ENCODE measurements at places on chromosomes 5 and 9. TPM values are rescaled to one million over a fixed set of nuclear protein-coding genes. Genes with fewer than 3 reads are reported as not detected.

The RANBP17 gene
- 5.5 TPM for total RNA-seq

The UBE2QL1 gene
- not detected for total RNA-seq

DNA sequence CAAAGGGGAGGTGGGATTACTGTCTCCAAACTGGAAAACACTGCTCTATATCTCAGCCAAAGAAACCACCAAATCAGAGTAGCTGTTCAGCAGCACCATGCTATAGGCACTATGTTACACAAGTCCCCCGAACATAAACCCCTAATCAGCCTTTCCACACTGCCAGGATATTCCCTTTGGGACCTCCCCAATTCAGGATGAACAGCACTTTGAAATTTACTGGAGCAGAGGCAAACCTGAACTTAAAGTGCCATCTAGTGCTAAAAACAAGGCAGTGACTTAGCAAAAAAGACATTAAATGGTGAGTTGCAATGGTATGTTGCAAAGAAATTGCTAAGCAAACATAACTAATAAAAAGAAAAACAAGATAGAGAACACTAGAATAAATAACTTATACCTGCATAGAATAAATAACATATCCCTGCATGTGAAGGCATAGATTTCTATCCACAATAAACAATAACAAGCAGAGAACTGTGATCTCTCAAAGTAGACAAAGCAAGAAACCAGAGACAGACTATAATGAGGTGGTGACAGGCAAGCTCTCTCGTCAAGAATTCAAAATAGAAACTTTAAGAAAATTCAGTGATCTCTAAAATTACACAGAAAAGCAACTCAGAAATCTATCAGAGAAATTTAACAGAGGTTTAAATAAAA lies 584.4 kb upstream of the ACO1 start:
- DNase-seq: no peak

- peak; percentile 33 for DNase-seq
Measured at GRCh38 chr9:121676926-121677325, 25.5 kb downstream of the DAB2IP start.

- DNase-seq: no peak
Measured at GRCh38 chr5:146791471-146791870, 87.1 kb downstream of the PPP2R2B start.

The ORM2 gene
- total RNA-seq: not detected

GRCh38 chr5:151123897-151124751 lies 33.5 kb downstream of the ANXA6 start:
- no peak for DNase-seq

DNA sequence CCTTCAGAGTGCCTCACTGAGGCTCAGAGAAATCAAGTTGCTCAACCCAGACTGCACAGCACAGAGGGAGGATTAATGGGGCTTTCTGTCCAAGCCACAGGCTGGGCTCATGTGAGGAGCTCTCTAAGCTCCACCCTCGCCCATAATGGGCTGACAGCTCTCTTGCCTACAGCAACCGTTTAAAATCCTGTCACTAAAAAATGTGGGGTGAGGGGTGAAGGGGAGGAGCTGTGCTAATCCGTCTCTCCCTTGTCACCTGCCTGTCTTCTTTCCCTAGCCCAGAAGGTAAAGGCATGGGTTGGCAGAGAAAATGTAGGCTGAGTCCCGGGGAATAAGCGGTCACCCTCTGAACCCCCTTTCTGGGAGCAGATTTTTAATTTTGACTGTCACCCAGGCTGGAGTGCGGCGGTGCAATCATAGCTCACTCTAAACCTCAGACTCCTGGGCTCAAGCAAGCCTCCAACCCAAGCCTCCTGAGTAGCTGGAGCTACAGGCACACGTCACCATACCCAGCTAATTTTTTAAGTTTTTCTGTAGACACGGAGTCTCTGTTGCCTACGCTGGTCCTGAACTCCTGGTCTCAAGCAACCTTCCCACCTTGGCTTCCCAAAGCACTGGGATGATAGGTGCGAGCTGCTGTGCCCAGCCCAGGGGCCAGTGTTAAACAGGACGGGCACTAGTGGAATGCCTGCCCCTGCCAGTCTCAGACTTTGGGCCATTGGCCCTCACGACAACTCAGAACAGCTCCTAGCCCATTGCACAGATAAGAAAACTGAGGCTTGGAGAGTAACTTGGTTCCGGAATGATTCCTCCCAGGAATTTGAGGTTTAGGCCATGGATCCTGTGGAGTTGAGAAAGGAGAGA lies 89.5 kb downstream of the LMX1B start:
- DNase-seq: no peak

The CCDC192 gene
- total RNA-seq: not detected

- peak; percentile 4 for DNase-seq
Measured at GRCh38 chr5:68505917-68506860, 290.6 kb downstream of the PIK3R1 start.

DNA sequence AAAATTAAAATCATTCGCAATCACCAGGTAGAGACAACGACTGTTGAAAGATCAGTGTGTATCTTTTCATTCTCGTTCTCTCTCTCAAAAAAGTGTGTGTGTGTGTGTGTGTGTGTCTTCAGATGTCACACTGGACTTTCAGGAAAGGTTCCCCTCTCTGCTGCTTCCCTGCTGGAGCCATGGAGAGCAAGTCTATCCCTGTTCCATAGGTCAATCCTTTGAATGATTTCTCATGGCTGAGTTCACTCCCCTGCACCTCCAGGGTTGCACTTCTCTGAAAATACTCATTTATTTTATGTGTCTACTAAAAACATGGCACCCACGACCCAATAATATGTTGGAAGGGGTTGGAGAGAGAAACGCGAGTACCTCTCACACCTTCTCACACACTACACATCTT lies 28.2 kb downstream of the IRF1 start:
- no peak for DNase-seq

The MUSK gene
- total RNA-seq: 2.2 TPM

The FPGS gene
- 100 TPM for total RNA-seq
